CD4-positive, alpha-beta T cell treated with Interleukin-4 for 1 hour (primary cell): ENCODE measurements at places on chromosomes 16 and 17.

GRCh38 chr17:28657756-28658155 is 4.0 kb downstream of the SDF2 start:
- no peak for DNase-seq

- DNase-seq, result no peak
These were observed 111.9 kb downstream of the CNTNAP4 start for GRCh38 chr16:76389126-76389525.

GRCh38 chr17:38568845-38569510 is 36.8 kb downstream of the SRCIN1 start:
- no peak for DNase-seq

- no peak for DNase-seq
These were observed 28.7 kb downstream of the TMEM186 start for GRCh38 chr16:8768692-8769091.

DNA sequence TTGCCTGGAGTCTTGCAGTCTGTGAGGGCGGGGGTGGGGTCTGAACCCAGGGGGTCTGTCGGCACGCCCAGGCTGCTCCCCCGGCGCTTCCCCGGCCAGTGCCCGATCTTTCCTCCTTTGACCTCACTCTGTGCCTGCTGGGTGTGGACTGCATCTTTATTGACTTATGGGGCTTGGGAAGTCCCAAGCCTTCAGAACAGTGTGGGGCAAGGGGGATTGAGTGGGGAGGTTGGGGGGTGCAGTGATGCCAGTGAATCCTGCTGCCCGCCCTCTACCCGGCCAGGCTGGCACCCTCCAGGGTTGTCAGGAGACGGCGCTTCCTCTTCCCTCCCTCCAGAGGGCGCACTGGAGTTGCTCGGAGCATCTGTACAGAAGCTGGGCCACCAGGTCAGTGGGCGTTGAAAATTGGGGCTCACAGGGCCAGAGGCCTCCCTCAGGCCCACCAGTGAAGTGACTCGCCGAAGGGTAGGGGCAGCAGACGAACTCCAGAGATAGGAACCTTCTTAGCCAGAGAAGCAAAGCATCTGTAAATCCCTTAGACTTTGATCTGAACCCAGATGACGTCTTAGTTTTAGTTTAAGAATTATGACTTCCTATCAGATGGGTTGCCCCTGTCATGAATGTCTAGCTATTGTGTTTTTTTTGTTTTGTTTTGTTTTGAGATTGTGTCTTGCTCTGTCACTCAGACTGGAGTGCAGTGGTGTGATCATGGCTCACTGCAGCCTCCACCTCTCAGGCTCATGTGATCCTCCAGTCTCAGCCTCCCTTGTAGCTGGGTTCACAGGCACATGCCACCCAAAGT is 184.8 kb upstream of the CIBAR2 start:
- DNase-seq, result peak; percentile 48
